ENCODE measurements at places on chromosomes 1 and 21.

DNA sequence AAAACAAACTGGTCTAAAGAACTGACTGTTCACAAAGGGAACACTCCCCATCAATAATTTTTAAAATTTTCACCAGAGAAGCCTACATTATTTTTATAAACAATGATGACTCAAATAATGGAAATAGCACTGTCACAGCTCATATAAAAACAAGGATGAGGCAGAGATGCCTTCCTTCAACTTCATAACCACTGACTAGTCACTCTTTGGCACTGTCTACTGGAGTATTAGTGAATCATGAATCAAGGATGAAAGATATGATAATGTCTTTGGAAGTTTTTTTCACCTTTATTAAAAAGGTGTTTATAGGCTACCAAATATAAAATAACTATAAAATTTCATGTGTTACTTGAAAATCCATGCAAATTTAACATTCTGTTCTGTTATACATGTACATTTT, 316.9 kb downstream of the VAV3 start:
- DNase-seq = no peak

DNA sequence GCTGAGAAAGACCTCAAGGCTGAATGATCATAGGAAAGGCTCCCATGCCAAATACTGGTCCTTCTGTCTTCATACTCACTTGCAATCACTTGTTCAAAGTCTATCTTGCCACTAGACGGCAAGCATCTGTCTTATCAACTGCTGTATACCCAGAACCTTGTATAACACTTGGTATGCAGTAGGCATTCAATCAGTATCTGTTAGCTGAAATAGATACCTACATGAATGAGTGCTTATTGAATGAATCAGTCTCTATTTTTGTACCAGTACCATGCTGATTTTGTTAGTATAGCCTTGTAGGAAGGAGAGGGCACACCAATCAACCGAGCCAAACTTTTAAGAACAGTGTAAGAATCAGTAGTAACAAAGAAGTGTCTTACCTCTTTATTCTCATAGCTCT, 80.6 kb downstream of the NIBAN1 start:
- DNase-seq = no peak

DNA sequence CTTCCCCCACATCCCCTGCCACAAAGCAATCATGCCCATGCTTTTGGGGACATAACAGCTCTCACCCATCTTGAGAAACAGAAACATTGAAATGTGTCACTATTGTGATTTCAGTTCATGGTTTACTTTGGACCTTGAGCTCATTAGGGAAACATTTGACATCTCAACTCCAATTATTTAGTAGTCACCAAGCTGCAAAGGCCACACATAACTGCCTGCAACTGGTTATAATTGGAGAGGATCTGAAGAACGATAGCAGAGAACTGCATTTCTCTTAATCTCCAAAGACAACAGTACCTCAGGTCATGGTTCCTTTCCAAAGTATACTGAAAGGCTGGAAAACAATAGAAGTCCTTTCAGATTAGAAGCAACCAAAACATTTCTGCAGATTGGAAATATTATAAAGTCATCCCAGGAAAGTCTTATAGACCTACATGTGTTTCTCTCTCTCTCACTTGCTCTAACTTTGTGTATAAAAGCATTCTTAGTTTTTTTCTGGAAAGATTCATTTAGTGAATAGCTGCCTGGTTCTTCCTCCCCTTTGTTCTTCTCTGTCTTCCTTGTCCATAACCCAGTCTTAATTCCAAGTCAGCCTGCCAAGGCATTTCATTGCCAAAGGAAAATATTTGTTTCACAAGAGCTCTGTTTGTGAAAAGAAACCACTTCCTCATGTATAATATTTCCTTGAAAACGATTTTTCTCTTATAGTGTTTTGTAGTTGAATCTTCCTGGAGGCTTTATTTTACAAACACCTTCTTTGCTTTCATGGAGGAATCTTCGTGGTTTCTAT, 426.8 kb downstream of the ADGRL2 start:
- peak; percentile 67 for DNase-seq

GRCh38 chr1:3415260-3416090, 39.0 kb upstream of the ARHGEF16 start:
- DNase-seq = no peak

GRCh38 chr1:119143706-119144105, 3.3 kb upstream of the WARS2 start:
- DNase-seq = no peak

DNA sequence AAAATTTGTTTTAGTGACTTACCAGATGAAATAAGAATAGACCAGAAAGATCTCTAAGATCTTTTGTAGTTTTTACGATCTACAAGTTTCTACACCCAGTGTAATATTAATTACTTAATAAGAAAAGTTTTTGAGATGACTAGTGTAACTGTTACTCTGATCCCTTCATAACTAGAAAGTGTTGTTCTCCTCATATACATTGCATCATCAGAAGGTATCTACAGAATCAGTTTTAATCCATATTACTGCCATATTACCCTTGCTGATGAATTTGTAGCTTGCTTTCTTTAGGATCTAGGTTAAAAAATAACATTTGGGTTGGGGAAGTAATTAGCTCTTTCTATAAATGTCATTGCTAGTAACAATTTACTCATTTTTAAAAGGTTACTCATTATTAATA, 72.5 kb downstream of the GPR161 start:
- no peak for DNase-seq

- DNase-seq = no peak
These were observed 10.0 kb downstream of the TP53BP2 start for GRCh38 chr1:223835754-223836153.

- no peak for DNase-seq
These were observed 92.9 kb upstream of the PPM1J start for GRCh38 chr1:112807999-112808398.

GRCh38 chr1:43344267-43344850, 6.7 kb downstream of the MPL start:
- no peak for DNase-seq

- DNase-seq = no peak
These were observed 36.5 kb downstream of the IGSF21 start for GRCh38 chr1:18144062-18144461.

DNA sequence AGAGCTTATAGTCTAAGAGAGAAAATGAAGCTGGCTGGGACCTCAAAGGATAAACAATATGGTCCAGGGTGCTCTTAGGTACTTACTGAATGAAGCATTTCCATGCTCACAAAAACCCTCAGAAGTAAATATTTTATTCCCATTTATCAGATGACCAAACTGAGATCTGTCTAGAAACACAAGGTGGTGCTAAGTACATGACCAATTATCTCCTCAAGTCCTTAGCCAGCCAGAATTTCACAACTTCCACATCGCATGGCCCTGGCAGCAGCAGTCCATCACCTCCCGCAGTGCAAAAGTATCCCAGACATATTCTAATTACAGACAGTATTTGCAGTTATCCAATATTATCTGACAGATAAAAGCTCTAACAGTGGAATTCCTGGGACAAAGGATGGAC, 321.7 kb upstream of the PROX1 start:
- no peak for DNase-seq

DNA sequence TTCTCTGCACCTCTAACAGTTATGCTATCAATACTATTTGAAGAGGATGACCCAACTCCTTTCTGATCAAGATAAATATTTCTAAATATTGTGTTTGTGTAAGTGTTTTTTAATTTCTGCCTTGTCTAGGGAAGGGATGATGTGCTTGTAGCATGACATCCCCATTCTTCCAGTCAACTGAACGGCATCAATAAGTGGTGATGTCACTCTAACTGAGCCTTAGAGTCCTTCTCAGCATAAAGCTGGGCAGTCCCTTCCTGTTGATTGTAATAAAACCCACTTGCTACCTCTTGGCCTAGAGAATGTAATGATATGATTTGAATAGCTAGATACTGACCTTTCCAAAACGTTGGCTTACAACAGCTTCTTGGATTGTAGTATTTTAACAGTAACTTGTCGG, 52.5 kb upstream of the KCNJ6 start:
- no peak for DNase-seq

DNA sequence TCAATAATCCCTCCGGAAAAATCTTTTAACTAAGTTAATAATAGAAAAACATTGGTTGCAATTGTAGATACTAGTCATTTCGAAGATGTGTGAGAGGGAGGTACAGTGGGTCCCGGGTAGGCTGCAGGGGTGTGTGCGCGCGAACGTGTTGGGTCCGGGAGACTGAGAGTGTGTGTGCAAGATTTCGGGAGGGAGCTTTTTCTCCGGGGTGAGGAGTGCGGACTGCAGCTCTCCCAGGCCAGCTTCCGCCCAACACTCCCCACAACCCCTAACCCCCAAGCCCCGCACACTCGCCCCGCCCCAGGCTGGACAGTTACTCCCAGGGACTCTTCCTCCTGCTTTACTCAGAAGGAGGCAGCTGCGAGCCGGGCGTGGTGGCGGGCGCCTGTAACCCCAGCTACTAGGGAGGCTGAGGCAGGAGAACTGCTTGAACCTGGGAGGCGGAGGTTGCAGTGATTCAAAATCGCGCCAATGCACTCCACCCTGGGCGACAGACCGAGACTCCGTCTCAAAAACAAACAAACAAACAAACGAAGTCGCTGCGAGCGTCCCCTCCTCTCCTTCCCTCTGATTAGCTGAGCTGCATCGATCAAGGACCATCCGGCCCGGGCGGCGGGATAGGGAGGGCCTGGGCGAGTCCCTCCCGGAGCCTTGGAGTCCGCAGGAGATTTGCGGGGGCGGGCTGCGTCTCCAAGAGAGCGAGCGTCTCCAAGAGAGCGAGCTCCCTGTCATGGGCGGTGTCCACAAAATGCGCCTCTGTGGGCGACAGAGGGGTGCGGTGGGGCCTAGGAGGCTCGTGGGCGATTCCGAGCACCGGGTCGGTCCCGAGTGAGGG, 28.3 kb upstream of the PPM1J start:
- DNase-seq = no peak

- DNase-seq = peak; percentile 15
These were observed 9.2 kb downstream of the ADCY10 start for GRCh38 chr1:167904652-167905130.

GRCh38 chr1:65904681-65905083, 112.0 kb downstream of the PDE4B start:
- no peak for DNase-seq

GRCh38 chr1:157390651-157391050, 161.7 kb downstream of the FCRL5 start:
- no peak for DNase-seq

- no peak for DNase-seq
These were observed 144.5 kb downstream of the NTMT2 start for GRCh38 chr1:170290276-170290675.

- no peak for DNase-seq
These were observed 698.0 kb upstream of the RGS18 start for GRCh38 chr1:191460234-191460633.

DNA sequence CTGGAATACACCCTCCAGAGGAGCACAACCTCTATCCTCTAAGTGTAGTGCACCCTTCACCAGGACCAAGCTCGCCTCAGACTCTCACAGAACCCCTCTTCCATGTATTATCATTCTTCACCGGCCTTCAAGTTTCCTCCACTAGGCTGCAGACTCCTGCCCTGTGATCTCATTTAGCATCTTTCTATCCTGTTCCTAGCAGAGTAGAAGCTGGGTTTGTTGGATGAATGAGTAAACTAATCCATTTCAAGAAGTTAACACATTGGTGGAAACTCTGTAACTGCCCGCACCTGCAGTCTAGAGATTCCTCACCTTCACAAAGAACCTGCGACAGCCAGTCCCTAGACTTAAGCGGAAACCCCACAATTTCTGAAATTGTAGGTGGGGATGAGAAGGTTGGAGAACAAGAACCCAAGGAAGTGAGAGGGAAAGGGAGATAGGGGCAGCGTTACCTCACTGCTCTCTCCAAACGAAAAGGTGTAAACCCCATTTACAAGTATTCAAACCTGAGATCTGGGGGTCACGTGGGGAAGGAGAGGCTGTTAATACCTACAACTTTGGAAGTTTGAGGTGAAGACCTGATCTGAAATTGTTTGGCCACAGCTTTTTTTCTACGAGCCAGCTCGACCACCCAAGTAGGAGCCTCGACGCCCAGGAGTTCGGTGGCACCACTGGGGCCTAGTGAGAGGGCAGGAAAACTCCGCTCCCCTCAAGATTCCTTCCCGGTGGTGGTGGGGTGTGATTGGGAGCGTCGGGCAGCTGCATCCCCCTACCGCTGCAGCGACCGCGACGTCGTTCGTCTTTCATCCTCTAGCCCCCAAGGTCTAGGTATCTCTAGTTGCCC, 1.2 kb downstream of the PTPN14 start:
- DNase-seq = peak; percentile 17

DNA sequence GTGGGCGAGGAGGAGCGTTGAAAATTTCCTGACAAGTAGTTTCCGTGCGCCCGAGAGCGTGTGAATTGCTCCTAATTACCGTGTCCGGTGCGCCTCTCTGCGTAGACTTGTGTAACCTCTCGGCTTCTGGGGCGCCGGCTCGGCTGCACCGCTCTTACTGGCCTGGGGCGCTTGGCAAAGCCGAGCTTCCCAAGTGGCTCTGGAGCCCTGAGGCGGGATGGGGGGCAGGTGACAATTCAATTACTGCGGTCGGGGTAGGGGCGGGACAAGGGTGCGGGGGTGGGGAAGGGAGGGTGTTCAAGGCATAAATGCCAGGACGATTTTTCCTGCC, 392 bp upstream of the DMRTA2 start:
- DNase-seq = no peak

GRCh38 chr1:47930210-47930840, 66.9 kb downstream of the TRABD2B start:
- no peak for DNase-seq

- DNase-seq = no peak
These were observed 249.0 kb downstream of the PTPRU start for GRCh38 chr1:29485096-29485925.

- no peak for DNase-seq
These were observed 243.6 kb upstream of the DMRTA2 start for GRCh38 chr1:50666849-50667248.

DNA sequence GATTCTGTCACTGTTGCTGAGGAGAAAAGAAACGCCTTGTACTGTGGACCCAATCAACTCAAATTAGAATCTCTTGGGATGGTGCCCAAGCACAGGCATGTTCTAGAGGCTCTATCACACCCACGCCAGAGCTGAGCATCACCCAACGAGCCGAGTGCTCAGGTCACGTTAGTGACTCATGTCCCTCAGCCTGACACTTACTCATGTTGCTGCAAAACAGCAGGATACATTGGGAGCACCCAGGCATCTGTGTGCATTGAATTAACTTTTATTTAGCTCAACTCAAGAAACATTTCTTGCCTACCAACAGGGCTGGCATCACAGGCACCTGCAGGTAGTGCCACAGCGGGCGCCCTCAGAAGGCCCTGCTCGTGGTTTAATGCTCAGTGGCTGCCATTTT, 149.8 kb downstream of the ETS2 start:
- DNase-seq = no peak

DNA sequence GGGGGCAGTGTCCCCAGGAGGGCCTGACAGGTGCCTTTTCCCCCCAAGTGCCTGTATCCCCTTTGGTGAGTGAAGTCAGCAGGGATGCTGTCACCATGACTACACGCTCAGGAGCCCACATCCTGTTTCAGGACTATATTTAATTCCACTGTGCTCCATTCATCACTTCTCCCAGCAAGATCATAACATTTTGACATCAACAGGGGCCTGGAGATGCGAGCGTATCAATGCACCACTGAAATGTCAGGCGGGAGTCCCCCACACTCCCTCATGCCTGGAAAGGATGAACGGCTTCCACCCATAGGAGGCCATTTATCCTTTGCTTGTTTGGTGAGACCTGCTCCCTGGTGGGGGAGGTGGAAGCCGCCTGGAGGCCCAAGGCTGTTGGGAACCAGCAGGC, 119.1 kb downstream of the PTPRU start:
- no peak for DNase-seq

GRCh38 chr1:8422510-8423268, 104.8 kb downstream of the SLC45A1 start:
- DNase-seq = peak; percentile 52

- no peak for DNase-seq
These were observed 471 bp downstream of the POLR3C start for GRCh38 chr1:145824499-145824842.

GRCh38 chr1:235644693-235645305, 4.8 kb downstream of the GNG4 start:
- no peak for DNase-seq

Measured in spinal cord (tissue), 10 donors.